Endothelial cell of umbilical vein (primary cell): ENCODE measurements at places on chromosomes 13 and 19. TPM values are rescaled to one million over a fixed set of nuclear protein-coding genes. Genes with fewer than 3 reads are reported as not detected.

Gene LMTK3
- 0.11 TPM in 1 of 2 replicates, not detected in the other for total RNA-seq

Gene CCDC8
- total RNA-seq, result 0.35 and 0.75 TPM in 2 replicates

Gene RFPL4A
- not detected in 2 replicates for total RNA-seq

Gene KIR2DL4
- not detected in 2 replicates for total RNA-seq

Gene KLHL26
- 6.2 and 6.7 TPM in 2 replicates for total RNA-seq

Gene ZNF44
- total RNA-seq, result 5.2 and 7.4 TPM in 2 replicates

DNA sequence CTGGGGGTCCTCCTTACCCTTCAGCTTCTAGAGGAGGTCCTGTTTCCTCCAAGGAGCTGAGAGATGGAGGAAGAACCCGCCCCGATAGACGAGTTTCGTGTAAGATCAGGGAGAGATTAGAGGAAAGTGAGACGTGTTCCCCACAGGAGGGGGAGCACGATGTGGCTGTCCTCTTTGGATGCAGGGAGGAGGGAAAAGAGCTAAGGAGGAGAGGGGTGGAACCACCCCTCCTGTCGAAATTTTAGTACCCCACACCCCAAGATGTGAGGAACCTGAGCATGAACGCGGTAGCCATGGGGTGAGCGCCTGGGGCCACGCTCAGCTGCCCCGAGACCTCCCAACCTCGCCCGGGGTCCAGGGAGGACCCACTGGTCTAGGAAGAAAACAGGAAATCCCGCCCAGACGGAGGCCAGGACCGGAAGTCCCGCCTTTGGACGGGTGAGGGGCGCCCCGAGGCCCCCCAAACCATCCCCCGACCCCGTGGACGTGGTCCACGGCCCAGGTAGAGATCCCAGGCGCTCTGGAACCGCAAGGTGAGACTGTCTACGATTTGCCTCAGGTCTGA lies 1.2 kb downstream of the AKT1S1 start:
- peaks cover 18% of the 10 kb centered on the region for H3K36me3 ChIP-seq
- H3K27me3 ChIP-seq, result no peaks in the 10 kb centered on the region
- peaks cover 14% of the 10 kb centered on the region for H3K4me1 ChIP-seq

- no peak overlapping the region for H3K4me3 ChIP-seq
- no peaks in the 10 kb centered on the region for H3K4me1 ChIP-seq
- no peak overlapping the region for H3K27ac ChIP-seq
- no peaks in the 10 kb centered on the region for H3K27me3 ChIP-seq
- DNase-seq, result no peak
These were observed 64.1 kb upstream of the ADGRE5 start for GRCh38 chr19:14317157-14317556.

- DNase-seq, result no peak
- no peak overlapping the region for H3K27ac ChIP-seq
- peaks cover 20% of the 10 kb centered on the region for H3K27me3 ChIP-seq
- H3K36me3 ChIP-seq, result no peaks in the 10 kb centered on the region
- H3K4me3 ChIP-seq, result no peak overlapping the region
These were observed 22.2 kb upstream of the RNF17 start for GRCh38 chr13:24741791-24742190.

- H3K36me3 ChIP-seq, result no peaks in the 10 kb centered on the region
- no peak overlapping the region for H3K27ac ChIP-seq
- H3K4me3 ChIP-seq, result no peak overlapping the region
- no peak for DNase-seq
These were observed 148.9 kb upstream of the VSTM2B start for GRCh38 chr19:29376855-29377354.

GRCh38 chr13:81770868-81771505 lies 1430.1 kb upstream of the SPRY2 start:
- H3K36me3 ChIP-seq, result no peaks in the 10 kb centered on the region
- DNase-seq, result no peak
- no peak overlapping the region for H3K4me3 ChIP-seq
- H3K27me3 ChIP-seq, result no peaks in the 10 kb centered on the region
- no peak overlapping the region for H3K27ac ChIP-seq
- no peaks in the 10 kb centered on the region for H3K4me1 ChIP-seq

- no peak overlapping the region for H3K27ac ChIP-seq
- no peaks in the 10 kb centered on the region for H3K4me1 ChIP-seq
- no peak overlapping the region for H3K4me3 ChIP-seq
- peaks cover 17% of the 10 kb centered on the region for H3K36me3 ChIP-seq
- DNase-seq, result peak; percentile 48
These were observed 22.6 kb downstream of the CARS2 start for GRCh38 chr13:110683203-110683883.

- peak; percentile 100 for DNase-seq
- H3K27ac ChIP-seq, result peak overlapping the region; percentile 32
- H3K36me3 ChIP-seq, result no peaks in the 10 kb centered on the region
- H3K4me3 ChIP-seq, result peak overlapping the region; percentile 53
- H3K27me3 ChIP-seq, result no peaks in the 10 kb centered on the region
- H3K4me1 ChIP-seq, result peaks cover 22% of the 10 kb centered on the region
These were observed 1.5 kb downstream of the CLEC11A start for GRCh38 chr19:50724522-50725217.

GRCh38 chr13:30465343-30465592 lies 468 bp downstream of the HMGB1 start:
- peak overlapping the region; percentile 69 for H3K4me3 ChIP-seq
- no peaks in the 10 kb centered on the region for H3K27me3 ChIP-seq
- peak overlapping the region; percentile 85 for H3K27ac ChIP-seq
- DNase-seq, result no peak
- peaks cover 25% of the 10 kb centered on the region for H3K4me1 ChIP-seq
- peaks cover 1% of the 10 kb centered on the region for H3K36me3 ChIP-seq

DNA sequence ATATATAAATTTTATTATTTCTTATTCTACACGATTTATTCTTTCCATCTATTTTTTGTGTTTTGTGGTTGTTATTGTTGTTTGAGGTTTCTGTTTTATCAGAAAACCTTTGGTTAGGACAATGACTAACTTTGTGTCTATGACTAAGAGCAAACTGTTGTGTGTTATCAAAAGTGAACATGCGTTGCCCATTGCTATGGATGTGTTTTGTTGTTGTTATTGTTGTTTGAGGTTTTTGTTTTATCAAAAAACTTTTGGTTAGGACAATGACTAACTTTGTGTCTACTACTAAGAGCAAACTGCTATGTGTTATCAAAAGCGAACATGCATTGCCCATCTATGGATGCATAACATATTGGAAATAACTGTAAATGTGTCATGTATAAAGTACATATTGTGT lies 692.3 kb downstream of the SLITRK1 start:
- no peaks in the 10 kb centered on the region for H3K27me3 ChIP-seq
- H3K36me3 ChIP-seq, result no peaks in the 10 kb centered on the region
- no peak for DNase-seq
- no peak overlapping the region for H3K4me3 ChIP-seq

DNA sequence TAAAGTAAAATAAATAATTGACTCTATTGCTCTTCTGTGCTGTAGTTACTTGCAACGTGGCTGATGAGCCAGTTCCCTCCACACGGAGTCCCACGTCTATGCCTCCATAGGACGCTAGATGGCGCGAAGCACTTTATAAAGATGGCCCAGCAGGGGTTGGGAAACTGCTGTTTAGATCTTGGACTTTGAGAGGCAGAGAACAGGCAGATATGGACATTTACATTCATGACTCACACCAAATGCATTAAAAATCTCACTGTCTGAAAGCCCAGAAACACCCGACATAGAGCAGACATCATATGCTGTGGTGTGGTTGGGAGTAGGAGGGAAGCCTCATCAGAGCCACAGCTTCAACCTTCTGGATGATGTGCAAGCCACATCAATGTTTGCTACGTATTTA lies 643.1 kb upstream of the ARGLU1 start:
- no peak overlapping the region for H3K27ac ChIP-seq
- H3K4me3 ChIP-seq, result no peak overlapping the region
- H3K4me1 ChIP-seq, result peaks cover 13% of the 10 kb centered on the region
- no peaks in the 10 kb centered on the region for H3K36me3 ChIP-seq
- no peaks in the 10 kb centered on the region for H3K27me3 ChIP-seq

DNA sequence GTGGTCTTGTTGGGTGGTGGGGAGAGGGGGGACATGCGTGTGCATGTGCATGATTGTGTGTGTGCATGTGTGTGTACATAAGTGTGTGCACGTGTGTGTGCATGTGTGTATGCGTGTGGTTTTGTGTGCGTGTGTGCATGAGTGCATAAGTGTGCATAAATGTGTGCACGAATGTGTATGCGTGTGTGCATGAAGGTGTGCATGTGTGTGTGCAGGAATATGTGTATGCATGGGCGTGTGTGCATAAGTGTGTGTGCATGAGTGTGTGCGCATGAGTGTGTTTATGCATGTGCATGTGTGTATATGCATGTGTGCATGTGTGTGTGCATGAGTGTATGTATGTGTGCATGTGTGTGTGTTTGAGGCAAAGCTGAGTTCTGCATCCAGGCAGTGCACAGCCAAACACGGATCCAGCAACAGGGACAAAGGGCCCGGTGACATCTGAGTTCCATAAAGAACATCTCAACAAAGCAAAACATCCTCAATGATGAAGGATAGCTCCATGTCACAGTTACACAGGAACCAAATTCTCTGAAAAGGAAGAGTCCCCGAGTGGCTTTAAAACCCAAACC lies 86.0 kb upstream of the FARP1 start:
- peaks cover 2% of the 10 kb centered on the region for H3K27me3 ChIP-seq
- no peak overlapping the region for H3K4me3 ChIP-seq
- no peaks in the 10 kb centered on the region for H3K36me3 ChIP-seq
